ENCODE measurements at places on chromosomes 6 and 20.
A peak's percentile ranks its signal among the peaks of the same experiment; 100 is the strongest.

GRCh38 chr6:55495277-55495676, 83.7 kb downstream of the HMGCLL1 start:
- DNase-seq: no peak

DNA sequence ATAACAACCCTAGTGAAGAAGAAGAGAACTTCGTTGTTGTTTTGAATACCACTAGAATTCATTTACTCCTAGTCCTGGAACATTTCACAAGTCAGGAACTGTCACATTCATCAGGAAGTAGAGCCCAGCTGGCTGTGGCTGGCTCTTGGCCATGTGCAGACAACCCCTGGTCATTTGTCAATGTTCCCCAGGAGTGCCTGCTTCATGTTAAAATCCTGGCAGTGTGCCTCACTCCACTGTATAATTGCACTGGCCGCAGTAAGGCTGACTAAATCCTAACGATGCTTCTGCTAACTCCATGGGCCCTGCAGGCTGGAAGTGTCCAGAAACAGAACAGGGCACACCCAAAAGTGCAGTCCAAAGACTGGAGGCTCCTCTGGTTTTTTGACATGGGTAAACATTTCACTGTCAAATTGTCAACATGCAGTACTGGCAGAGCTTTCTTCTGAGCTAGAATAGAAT, 41.5 kb upstream of the ADGRF1 start:
- DNase-seq: no peak

DNA sequence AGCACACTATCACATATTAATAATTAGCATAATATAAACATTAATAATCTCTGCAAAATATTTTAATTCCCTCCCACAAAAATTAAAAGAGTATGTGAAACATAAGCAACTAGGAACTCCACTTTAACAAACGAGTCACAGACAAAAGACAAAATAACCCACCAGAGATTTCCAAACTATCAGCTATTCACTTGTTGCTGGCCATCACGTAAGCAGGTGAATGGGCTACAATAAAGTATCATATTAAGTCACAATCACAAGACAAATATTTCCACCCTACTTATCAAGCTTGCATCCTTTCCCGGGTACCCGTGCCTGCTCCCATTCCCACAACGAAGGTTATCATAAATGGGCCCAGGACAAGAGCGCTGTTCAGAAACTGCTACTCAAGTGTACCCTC, 2.5 kb downstream of the HDAC2 start:
- DNase-seq: no peak

GRCh38 chr6:122715725-122716124, 63.8 kb upstream of the FABP7 start:
- no peak for DNase-seq

DNA sequence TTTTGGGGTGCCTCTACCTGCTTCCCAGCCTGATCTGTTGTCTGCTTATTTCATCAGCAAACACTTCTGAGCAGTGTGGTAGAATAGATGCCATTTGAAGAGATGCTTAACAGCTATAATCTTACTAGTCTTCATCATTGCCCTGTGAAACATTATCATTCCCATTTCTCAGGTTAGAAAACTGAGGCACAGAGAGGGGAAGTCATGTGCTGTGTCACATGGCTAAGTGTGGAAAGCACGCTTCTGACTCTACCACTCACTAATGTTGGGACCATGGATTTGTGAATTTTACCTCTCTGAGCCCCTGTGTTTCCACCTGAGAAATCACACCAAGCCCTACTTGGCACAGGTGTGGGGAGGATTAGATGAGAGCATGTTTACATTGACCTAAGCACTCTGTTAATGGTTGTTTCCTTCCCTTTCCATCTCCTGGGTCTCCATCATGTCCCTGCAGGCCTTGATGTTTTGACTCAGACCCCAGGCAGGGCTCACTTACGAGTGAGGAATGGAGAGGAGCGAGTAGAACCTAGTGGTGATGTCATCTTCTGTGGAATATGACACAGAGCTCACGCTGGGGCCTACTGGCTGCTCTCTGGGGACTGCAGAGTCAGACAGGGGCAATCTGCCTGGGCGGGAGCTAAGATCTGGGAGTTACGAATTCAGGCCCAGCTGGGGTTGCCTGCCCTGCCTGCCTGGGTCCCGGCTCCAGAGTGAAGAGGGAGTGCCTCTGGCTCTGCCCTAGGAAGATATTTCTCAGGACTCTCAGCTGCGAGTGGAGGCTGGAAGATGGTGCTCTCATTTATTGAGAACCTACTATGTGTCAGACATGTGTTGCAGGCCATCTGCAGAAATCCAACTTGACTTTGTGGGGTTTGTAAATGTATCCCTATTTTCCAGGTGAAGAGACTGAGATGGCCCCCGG, 64.3 kb downstream of the CDH22 start:
- DNase-seq: no peak

- no peak for DNase-seq
Observed at GRCh38 chr6:91213229-91213901, 626.5 kb upstream of the MAP3K7 start.

DNA sequence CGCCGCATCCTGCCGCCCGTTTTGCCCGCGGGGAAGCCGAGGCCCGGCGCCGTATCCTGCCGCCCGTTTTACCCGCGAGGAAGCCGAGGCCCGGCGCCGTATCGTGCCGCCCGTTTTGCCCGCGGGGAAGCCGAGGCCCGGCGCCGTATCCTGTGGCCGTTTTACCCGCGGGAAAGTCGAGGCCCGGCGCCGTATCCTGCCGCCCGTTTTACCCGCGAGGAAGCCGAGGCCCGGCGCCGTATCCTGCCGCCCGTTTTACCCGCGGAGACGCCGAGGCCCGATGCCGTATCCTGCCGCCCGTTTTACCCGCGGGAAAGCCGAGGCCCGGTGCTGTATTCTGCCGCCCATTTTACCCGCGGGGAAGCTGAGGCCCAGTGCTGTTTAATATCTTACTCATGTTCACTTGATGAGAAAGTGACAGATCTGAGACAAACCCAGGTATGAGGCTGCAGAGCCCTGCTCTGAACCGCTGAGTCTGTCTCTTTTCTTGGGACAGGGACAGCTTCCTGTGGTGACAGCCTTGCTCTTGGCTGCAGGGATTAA, 129.4 kb downstream of the CDH26 start:
- DNase-seq: peak; percentile 58

DNA sequence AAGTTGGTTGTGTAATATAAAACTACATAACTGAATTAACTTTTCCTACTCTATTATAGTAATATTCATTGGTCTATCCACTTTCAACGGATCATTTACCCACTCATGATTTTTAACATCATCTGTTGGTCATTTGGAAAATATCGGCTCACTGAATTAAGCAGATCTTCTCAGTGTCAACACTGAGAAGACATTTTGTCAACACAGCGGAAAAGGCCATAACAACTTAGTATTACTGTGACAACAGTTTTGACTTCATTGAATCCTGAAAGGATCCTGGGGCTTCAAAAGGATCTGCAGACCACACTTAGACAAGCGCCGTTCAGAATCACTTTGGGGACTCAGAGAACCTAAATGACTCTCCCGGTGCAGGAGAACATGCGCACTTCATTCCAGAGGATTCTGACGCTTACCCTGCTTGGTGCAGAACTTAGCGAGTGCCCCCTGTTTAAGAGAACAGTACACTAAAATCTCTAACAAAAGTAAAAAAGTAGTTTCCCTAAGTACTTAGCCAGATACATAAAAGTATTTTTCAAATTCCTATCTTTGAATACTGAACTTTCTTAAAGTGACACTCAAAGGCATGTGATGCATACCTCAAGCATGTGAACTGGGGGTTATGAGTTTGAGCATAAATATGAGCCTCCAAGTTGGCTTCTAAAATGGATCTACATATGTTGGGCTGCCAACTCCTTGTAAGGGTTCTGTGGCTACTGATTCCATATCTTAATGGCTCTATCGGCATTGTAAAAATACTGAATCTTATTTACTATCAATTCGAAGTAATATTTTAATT, 4.0 kb downstream of the ZBTB2 start:
- no peak for DNase-seq

DNA sequence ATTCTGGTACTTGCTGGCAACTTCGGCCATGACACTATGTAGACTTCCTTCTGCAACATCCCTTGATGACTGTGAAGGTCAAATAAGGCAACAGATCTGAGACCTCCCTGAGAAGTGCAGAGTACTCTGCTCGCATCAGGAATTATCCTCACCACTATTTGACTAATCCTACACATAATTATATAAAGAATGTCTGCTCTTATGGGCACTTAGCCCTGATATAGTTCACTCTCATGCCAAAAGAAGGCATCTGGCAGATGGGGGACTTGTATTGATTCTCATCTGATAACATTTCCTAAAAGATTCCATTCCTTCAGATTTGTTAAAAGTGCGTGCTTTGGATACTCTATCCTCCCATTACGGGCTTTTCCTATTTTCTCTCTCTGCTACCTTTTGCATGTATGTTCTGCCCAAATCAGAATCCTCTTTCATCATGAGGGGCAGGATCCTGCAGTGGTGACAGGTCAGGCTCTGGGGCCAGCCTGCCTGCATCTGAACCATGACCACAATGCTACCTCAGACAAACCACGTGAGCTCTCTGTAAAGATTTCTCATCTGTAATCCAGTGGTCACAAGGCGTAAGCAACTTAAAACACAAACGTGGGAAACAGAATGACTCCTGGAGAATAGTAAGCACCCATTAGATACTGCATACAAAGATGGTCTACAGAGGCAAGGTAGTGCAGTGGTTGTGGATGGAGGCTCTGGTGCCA, 134.0 kb downstream of the GJA10 start:
- DNase-seq: no peak

DNA sequence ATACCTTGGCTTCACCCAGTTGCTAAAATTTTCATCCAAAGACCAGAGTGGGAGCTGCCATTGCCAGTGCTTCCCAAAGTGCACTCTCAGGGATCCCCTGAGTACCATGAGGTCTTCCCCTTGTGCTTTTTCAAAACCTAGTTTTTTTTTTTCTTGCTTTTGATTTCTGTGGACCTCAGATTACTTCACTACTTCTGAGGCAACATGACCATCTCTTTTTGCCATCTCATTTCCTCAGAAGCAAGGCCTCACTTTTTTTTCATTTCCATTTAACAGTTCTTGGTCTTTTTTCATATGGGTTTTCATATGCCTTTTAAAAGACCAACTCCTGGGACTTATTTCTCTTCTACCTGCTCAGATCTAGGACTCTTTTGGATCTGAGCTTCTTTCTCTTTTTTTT, 64.1 kb upstream of the MMS22L start:
- no peak for DNase-seq

DNA sequence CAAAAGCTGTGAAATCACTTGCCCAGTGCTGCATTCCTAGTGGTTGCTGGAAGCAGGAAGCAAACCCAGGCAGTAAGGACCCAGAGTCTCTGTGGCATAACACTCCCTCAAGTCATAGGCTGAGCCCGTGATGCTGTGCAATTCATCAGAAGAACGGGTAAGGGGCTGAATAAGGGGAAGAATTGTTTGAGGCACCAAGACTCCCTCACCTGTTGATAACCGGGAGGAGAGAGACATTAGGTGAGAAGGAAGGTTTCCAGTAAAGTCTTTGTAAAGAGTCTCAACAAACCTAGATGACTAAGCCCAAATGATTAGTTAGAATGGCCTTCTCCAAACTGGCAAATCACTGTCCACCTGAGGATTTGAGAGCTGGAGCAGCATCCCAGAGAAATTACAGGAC, 18.3 kb downstream of the ENPP3 start:
- no peak for DNase-seq

GRCh38 chr6:116434056-116434725, 27.0 kb upstream of the CALHM6 start:
- no peak for DNase-seq

DNA sequence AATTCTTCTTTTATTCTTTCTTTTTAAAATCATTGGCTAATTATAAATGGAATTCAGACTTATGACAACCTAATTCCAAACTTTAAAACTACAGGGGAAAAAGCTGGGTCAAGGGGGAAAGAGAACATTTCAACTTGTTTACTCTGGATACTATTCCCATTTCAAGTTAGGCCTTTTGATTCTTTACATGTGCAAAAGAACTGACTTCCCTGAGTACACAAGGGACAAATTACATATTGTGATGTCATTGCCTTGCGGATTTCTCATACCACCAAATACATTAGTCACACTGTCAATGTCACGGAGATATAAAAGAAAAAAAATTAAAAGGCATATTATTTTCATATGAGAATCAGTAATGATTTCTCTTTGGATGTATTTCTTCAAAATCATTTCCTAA, 96.5 kb upstream of the TBX18 start:
- DNase-seq: no peak

DNA sequence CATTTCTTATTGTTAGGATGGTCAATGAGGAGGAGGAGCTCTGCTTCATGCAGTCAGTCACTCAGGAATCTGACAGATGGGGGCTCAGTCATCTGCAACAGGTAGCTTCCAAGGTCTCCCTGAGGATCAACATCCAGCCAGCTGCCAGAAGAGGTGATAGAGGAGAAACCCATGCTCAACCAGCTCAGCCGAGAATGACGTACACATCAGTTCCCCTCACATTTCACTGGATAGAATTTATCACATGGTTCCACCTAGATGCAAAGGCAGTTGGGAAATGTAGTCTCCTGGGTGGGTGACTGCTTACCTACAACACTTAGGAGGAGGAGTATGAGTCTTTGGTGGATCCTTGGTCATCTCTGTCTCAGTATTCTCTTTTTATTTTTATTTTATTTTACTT, 144.5 kb downstream of the CEBPB start:
- DNase-seq: no peak

- DNase-seq: no peak
Observed at GRCh38 chr20:38473367-38473795, 738 bp downstream of the RALGAPB start.

- no peak for DNase-seq
Observed at GRCh38 chr6:125273965-125274364, 27.8 kb downstream of the HDDC2 start.

DNA sequence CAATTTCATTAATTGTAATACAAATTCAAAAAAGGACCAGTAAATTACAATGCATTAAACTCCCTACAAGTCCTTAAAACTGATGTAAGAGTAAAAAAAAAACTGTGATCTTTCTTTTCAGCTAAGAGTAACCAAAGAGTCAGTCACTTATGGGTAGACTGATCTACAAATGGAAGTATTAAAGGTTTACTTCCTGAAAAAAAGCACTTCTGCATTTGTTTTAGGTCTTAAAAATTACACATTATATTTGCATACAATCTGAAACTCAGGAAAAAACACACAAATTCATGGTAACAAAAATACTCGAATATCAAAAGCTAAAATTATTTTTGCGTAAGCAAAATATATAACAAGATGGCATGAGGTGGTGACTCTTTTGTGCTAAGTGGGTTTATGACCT, 23.5 kb downstream of the USP49 start:
- no peak for DNase-seq

Data from activated CD8-positive, alpha-beta memory T cell treated with anti-CD3 and anti-CD28 coated beads for 24 hours (primary cell).